ENCODE measurements at places on chromosomes 2 and 18.

- DNase-seq, result peak; percentile 43
Observed at GRCh38 chr2:31933066-31933465, 77.7 kb downstream of the MEMO1 start.

DNA sequence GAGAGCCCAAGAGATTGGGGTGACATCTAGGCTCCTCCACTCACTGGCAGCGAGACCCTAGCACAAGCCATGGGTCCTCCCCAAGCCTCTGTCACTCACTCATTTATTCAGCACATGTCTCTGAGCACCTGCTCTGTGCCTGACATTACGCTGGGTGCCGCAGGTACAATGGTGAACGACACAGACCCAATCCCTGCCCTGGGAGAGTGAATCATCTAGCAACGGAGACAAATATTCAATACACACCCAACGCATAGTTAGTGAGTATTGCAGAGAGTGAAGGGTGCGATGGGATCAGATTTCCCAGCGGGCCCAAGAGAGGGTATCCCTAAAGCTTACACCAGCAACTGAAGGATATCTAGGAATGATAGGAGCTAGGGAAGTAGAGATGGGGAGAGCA is 45.5 kb downstream of the ZFP36L2 start:
- no peak for DNase-seq

DNA sequence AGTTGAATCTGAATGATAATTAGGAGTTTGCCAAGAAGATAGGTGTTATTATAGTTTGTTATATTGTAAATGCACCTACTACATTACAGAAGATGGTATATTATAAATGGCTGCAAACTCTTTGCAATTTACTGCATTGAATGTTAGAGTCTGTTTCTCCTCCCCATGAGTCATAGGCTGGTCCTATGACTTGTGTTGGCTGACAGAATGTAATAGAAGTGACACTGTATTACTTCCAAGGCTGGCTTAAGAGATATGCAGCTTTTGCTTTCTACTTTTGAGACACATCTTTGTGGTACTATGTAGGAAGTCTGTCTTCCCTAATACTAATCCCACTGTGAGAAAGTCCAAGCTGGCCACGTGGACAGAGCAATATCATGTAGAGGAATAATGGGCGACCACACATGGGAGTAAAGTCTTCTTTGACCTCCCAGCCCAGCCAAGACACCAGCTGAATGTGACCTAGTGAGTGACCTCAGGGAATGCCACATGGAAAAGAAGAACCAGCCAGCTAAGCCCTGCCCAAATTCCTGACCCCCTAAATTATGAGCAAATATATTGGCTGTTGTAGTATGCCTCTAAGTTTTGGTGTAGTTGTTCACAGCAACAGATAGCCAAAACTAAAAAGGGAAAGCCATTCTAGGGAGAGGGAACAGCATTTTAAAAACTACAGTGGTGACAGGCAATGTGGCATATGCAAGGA is 6.8 kb upstream of the DDX1 start:
- no peak for DNase-seq

GRCh38 chr2:42613281-42614064 is 45.0 kb downstream of the MTA3 start:
- DNase-seq, result no peak

GRCh38 chr2:17426743-17427142 is 91.5 kb downstream of the RAD51AP2 start:
- no peak for DNase-seq

GRCh38 chr2:19900931-19901441 is 797 bp downstream of the TTC32 start:
- DNase-seq, result no peak

- DNase-seq, result no peak
Observed at GRCh38 chr2:42755191-42755880, 8.6 kb downstream of the OXER1 start.

- no peak for DNase-seq
Observed at GRCh38 chr2:37786191-37786698, 114.8 kb upstream of the CDC42EP3 start.

- DNase-seq, result no peak
Observed at GRCh38 chr2:206225435-206226232, 48.8 kb upstream of the ZDBF2 start.

- no peak for DNase-seq
Observed at GRCh38 chr2:188610827-188611226, 319.2 kb downstream of the GULP1 start.

DNA sequence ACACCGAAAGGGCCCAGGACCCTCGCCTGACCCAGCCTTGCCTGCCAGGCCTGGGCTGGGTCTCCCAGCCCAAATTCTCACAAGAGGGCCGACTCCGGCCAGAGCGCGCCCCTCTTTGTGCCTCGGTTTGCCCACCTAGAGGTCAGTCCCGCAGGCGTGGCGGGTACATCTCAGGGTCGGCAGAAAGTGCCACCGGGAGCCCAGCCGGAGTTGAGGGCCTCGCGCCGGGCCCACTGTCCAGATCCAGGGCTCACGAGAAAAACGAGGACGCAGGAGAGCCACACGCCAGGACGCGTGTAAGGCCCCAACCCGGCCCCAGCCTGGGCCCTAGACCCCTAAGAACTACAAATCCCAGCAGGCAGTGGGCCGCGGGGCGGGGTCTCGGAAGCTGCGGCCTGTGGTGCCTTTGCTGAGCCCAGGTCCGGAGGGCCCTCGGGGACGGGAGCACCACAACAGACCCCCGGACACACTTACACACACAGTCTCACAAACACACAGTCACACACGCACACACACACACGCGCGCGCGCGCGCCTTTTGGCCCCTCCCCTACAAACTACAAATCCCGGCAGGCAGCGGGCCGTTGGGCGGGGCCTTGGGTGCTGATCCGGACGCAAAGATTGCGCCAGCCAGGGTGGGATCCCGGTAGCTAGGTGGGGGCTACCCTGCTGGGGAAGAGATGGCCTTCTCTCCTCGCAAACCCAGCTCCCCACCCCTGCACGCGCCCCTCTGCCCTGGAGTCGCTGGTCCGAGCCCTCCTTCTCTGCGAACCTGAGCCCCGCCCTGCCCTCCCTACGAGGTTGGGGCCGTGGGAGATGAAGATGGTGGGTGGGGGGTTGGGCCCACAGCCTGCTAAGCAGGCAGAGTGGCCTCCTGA is at the start of gene SH2D6:
SH2D6 (plus strand) TSS at position 583 of the 877 bp plus-strand sequence. CDS start 10,752 bp downstream, outside the sequence.
- DNase-seq, result peak; percentile 88

DNA sequence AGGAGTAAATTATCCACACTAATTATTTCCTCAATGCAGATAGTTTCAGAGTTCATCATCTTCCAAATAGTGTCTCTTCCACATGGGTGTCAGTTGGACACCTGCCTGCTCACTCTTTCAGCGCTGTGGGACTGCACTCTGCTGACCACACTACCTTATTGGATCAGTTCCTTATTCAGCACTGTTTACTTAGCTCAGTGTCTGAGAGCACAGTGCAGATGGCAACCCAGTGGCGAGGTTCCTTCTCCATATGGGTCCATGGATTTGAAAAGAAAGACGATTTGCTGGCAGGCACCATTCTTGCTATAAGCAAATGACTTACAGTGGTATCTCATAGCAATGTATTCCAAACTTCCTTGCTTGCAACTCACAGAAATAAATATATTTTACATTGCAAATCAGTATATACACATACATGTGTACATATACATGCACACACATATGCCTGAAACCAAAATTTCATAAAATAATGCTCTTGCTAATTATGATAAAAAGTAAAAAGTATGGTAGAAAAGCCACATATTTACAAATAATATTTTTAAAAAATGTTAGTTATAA is 354.8 kb downstream of the INSIG2 start:
- DNase-seq, result no peak

DNA sequence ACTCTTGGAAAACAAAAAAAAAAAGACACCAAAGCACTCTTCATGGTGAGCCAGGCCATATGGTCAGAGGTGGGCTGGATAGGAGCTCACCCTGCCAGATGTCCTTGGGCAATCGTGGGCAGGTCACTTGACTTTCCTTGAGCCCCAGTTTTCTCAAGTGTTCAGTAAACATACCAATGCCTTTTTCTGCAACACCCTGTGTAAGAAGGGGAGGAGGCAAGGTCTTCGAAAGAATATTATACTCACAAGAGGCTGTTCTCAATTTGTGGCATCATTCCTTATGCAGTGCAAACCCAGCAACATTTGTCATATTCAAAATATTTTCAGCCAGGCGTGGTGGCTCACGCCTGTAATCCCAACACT is 22.9 kb upstream of the TMEM87B start:
- no peak for DNase-seq

GRCh38 chr2:101983928-101984327 is 7.8 kb upstream of the IL1R2 start:
- DNase-seq, result no peak

GRCh38 chr2:45812011-45812500 is 160.6 kb downstream of the PRKCE start:
- DNase-seq, result no peak

DNA sequence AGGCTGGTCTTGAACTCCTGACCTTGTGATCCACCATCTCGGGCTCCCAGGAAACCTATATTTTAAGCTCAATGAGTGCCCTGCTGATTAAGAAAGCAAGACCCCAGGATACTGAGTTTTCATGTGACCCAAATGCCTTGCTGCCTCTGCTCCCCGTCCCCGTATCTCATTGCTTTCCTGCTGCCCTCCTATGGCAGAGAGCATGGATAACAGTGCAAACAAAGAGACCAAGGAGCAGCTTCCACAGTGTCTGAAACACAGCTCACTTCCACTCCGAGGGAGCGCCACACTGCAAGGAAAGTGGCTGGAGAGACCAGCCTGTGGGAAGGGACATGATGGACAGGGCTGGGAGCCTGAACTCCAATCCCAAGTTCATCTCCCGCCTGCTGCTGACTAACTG is 246.8 kb downstream of the TMEM182 start:
- no peak for DNase-seq

GRCh38 chr2:58541511-58541910 is 300.4 kb upstream of the FANCL start:
- no peak for DNase-seq

DNA sequence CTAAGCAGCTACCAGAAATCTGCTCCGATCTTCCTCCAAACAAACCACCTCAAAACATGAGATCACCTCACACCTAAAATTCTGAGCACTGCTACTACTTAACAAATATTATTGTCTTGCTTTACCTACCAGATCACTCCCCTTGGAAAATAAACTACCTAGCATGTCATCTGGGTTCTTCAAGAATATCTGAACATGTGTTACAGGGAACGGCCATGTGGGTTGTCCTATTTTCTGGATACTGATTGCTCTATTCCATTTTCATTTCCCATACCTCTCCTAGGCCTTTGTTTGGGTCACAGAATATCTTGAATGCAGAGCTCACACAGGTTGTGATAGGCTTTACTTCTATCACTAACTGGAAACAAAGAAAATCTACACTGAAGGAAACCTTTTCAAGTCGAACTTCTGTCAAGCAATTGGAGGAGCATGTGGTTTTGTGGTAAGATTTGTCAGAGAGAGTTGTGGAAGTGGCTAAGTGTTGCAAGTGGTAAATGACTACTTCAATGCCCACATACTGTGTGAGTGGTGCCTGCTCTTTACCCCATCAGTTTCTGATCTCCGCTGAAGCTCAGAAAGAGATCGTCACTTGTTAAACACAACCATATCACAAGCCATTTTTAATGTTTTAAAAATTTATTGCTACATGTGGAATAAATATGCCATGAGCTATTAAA is 739.1 kb upstream of the ZEB2 start:
- DNase-seq, result no peak

- DNase-seq, result no peak
Observed at GRCh38 chr2:57617318-57617717, 429.3 kb upstream of the VRK2 start.

DNA sequence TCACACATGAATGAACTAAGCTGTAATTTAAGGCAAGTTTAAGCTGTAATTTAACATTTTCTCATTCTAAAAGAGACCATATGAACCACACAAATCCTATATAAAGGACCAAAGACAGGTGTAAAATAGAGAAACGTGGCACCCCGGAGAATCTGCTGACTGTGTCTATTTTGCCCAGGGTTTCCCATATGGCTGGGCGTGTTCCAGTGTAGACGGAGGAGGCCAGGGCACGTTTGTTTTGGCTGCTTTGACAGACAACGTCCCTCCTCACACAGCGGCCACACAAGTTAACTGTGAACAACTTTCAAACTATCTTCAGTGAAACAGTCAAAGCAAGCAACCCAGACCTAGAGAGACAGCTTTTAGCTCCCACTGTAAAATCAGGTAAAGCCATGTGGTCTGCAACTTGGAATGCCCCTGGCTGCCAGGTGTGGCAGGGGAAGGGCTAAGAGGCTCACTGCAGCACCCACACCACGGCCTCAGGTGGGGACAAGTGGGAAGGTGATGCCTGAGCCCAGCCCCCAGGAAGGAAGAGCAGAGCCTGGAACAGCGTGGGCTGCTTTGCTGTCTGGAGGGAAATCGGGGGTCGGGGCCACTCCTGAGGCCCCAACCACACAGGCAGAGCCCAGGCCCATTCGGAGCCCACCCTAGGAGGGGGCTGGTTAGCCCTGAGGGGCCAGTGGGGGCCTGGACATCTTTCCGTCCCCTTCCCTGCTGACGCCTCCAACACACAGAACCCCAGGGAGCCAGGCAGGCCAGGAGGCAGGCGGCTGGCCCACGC is 40.7 kb downstream of the SLC66A2 start:
- no peak for DNase-seq

DNA sequence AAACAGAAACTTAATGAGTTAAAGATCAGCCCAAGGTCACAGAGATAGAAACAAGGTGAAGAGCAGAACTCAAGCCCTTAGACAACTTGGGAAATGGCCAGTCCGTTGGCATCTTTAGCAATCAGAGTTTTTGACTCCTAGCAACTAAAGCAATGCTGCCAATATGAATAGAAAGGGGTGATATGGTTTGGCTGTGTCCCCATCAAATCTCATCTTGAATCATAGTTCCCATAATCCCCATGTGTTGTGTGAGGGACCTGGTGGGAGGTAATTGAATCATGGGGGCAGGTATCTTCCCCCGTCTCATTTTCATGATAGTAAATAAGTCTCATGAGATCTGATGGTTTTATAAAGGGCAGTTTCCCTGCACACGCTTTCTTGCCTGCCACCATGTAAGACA is 170.2 kb downstream of the DDX1 start:
- DNase-seq, result no peak

- DNase-seq, result no peak
Observed at GRCh38 chr18:50582500-50582899, 22.6 kb downstream of the MAPK4 start.

DNA sequence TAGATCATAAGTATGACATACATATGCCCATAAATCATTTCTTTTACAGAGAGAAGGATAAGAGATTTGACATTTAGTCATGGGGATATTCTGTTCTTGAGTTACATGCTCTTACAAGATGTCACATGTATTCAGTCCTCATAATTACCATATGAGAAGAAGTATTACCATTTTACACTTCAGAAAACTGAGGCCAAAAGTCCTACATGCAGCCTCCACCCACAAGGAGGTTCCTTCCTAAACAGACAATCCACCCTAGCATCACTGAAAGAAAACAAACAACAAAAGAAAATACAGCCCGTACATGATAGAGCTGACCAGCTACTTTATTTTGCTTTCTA is 335.1 kb downstream of the SETBP1 start:
- no peak for DNase-seq

Measured in activated naive CD4-positive, alpha-beta T cell treated with anti-CD3 and anti-CD28 coated beads, Interleukin-2, amount 50 U/mL, for 16 hours (primary cell).